ENCODE measurements at places on chromosomes 16 and 17.

- DNase-seq: no peak
These were observed 212.8 kb upstream of the ELAC2 start for GRCh38 chr17:13230350-13231264.

DNA sequence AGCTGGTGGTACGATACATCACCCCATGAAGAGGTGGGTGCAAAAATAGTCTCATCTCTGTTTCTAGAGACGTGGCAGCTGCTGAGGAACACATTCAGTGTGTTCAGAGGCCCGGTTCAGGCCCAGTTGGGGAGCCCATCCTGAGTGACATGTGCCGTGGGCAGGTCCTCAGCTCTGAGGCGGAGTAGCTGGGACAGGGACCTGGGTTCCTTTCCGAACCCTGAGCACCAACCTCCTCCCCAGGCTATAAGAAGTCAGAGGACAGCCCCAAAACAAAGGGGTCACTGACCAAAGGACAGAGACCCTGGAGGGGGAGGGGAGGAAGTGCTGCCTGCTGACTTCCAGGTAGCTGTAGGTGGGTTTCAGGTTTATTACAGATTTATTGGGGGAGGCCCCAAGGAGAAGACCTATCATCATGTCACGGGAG, 5.1 kb downstream of the LDHD start:
- DNase-seq: no peak

DNA sequence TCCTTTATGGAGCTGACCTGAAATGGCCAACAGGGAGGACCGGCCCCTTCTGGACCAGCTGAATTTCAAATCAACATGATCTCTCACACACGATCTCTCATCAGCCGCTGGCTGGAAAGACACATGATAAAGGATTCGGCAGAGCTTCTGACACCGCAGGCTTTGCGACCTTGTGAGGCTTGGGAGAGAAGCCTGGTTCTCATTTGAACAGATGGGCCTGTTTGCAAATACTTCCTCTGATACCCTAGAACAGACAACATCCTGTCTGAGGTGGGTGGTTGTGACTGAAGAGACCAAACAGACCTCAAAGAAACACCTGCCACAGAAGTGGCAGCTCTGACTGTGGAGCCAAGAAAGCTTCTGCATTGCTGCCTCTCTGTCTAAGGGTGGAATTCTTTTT, 77.9 kb upstream of the SDK2 start:
- DNase-seq: no peak

DNA sequence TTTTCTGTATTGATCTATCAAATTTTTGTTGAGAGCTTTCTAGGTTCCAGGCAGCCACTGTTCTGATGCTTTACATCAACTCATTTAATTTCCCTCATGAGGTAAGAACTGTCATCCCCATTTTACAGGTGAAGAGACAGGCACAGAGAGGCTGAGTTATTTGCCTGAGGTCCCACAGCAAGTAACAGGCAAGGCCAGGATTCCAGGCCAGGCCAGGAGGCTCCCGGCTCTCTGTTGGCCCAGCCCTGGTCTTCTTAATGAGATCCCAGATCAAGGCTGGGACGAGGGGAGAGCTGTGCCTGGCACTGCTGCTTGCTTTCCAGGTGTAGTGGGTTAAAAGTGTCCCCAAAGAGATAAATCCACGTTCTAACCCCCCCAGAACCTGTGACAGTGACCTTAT, 22.4 kb upstream of the RMI2 start:
- DNase-seq: no peak

GRCh38 chr17:12737740-12738469, 51.4 kb upstream of the ARHGAP44 start:
- no peak for DNase-seq

DNA sequence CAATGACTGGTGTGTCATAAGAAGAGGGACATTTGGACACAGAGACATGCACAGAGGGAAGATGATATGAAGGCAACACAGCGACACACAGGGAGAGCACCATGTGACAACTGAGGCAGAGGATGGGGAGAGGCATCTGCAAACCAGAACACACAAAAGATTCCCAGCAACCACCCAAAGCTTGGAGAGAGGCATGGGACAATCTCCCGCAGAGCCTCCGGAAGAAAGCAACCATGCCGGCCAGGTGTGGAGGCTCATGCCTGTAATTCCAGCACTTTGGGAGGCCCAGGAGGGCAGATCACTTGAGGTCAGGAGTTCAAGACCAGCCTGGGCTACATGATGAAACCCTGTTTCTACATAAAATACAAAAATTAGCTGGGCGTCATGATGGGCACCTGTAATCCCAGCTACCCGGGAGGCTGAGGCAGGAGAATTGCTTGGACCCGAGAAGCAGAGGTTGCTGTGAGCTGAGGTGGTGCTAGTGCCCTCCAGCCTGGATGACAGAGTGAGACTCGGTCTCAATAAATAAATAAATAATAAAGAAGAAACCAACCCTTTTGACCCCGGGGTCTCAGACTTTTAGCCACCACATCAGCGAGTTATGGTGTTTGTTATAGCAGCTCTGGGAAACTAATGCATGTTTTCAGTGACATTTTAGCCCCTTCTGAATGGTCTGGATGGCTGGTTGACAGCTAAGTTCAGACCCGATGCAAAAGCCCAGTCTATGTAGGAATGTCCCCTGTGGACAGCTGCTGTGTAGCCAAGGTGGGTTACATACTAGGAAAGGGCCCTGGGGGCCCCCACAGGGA, 13.8 kb upstream of the PLCG2 start:
- DNase-seq: no peak

GRCh38 chr16:73205153-73205886, 157.4 kb upstream of the ZFHX3 start:
- no peak for DNase-seq

- DNase-seq: no peak
These were observed 12.0 kb downstream of the PRR11 start for GRCh38 chr17:59167571-59168001.

Data from ACHN (cell line).